Mesenteric fat pad (tissue), 1 donor: ENCODE measurements at places on chromosomes 7 and 10. TPM values are rescaled to one million over a fixed set of nuclear protein-coding genes. Genes with fewer than 3 reads are reported as not detected.
A peak's percentile ranks its signal among the peaks of the same experiment; 100 is the strongest.

Gene BICC1
- 17.0 TPM for total RNA-seq

DNA sequence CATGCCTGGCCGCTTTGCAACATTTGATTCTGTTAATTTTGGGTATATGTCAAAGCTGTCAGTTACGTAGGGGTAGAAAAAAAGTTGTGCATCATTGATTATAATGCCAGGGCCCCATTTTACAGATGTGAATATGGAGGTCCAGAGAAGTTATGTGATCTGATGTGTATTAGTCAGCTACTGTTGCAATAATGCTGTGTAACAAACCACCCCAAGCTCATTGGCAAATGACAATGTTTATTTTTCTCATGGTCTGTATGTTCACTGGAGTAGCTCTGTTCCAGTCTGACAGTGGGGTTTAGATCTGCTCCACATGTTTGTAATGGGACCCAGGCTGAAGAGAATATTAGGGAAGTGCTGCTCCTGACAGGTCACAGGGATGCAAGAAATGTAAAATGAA lies 19.2 kb downstream of the TBXAS1 start:
- DNase-seq: no peak

DNA sequence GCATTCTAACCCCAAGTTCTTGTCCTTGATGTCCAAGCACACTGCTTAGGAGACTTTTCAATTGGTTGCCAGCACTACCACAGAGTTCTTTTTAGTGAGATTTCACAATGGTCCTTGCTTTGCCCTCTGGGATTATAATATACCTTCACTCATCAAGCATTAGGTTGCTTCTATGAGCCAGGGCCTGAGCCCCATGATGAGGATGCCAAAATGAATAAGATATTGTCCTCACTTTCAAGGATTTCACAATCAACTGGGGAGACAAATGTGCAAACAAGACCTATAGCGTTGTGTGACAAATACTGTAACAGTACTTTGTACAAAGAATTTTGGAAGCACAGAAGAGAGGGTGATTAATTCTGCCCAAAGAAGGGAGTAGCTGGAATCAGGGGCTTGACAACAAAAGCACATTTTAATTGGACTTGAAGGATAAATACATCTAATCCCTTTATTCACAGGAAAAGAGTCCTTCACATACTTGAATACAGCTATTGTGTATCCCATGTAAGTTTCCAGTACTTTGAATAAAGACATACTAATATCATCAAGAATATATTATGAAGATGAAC lies 263.6 kb upstream of the LRRN3 start:
- DNase-seq: no peak

DNA sequence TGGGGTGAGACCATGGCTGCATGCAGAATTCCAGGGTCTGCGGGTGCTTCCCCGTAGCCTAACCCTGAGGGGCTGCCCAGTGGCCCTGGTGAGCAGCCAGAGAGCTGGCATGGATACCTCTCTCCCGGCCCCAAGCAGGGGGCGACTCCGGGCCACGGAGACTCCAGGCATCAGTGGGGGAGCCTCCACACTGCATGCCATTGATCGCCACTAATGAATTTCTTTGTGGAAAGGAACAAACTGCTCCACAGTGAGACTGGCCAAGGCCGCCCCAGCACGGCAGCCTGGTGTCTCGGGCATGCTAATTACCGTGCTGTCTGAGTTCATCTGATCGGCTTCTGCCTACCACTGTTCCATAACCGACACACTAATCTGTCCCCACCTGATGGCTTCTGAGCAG lies 184.4 kb downstream of the GRID1 start:
- peak; percentile 67 for DNase-seq

- DNase-seq: no peak
Measured at GRCh38 chr7:52475001-52475582, 560.3 kb upstream of the POM121L12 start.

GRCh38 chr10:46541017-46541661 lies 15.3 kb downstream of the GPRIN2 start:
- DNase-seq: peak; percentile 90

Gene C7orf57
- not detected for total RNA-seq

GRCh38 chr10:67076144-67076543 lies 150.3 kb downstream of the LRRTM3 start:
- DNase-seq: no peak

Gene PNLIPRP3
- not detected for total RNA-seq

DNA sequence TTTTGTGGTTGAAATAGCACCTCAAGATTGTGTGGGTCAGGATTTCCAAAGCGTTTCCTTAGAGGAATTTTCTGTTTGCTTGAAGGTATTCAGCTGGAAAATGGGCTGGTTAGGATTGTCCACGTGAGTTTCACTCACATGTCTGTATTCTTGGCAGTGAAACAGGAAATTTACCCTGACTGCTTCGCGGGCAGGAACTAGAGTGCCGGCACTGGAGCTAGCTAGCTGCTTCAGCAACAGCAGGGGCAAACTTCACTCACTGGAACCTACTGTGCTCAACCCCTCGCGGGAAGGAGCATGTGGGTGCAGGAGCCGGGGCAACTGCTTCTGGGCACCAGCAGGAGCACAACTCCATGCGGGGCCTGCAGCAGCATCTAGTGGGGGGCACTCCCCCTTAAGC lies 38.0 kb upstream of the RTKN2 start:
- no peak for DNase-seq
